ENCODE measurements at places on chromosomes 1 and 21. TPM values are rescaled to one million over a fixed set of nuclear protein-coding genes. Genes with fewer than 3 reads are reported as not detected.

The KLHDC8A gene
- 2.1 TPM for polyA plus RNA-seq

The TSPAN2 gene
- 39.5 TPM for polyA plus RNA-seq

The GUCA2A gene
- not detected for polyA plus RNA-seq

DNA sequence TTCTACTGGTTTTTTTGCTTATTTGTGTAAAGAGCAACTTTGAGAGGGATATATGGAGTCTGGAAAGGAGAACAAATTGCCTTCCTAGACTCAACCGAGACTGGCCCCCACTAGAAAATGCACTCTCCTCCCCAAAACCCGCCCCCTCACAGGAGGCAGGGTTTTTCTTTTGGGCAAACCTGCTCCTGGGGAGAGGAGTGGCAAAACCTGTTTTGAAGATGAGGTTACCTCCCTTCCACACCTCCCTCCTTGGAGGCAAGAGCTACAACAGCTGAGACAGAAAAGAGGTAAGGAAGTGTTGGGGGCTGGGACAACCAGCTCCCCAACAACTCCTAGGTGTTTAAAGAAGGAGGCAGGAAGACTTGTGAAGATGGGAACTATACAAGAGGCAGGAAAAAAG is at the start of gene BNIPL:
TSS of gene BNIPL (plus strand) at position 231 of the 400 bp plus-strand sequence. CDS start at position 371, 140 bp downstream.
- DNase-seq = no peak
